Esophagus squamous epithelium (tissue), 5 donors: ENCODE measurements at places on chromosomes 3 and 15. TPM values are rescaled to one million over a fixed set of nuclear protein-coding genes. Genes with fewer than 3 reads are reported as not detected.

- no peak for DNase-seq
These were observed 86.7 kb downstream of the VGLL4 start for GRCh38 chr3:11556851-11557644.

GRCh38 chr3:144777906-144778305 lies 806.3 kb downstream of the DIPK2A start:
- no peak for DNase-seq

DNA sequence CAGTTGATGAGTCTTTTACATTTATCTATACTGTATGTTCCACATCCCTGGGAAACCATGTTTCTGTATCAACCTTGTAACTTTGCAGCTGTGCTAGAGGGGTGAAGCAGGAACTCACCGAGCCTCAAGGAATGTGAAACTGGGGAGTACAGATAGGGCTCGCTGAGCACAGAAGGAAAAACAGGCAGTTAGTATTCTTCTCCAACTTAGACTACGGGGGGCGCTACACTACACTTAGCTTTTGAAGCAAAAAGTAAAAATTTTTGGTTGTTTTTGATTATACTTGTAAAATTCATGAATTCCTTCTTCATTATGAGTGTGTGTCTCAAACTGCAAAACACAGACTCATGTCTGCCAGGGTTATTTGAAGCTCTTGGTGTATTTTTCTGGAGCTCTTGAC lies 132.7 kb upstream of the RGMA start:
- DNase-seq, result no peak

Gene TRAT1
- total RNA-seq, result 0.53 TPM

DNA sequence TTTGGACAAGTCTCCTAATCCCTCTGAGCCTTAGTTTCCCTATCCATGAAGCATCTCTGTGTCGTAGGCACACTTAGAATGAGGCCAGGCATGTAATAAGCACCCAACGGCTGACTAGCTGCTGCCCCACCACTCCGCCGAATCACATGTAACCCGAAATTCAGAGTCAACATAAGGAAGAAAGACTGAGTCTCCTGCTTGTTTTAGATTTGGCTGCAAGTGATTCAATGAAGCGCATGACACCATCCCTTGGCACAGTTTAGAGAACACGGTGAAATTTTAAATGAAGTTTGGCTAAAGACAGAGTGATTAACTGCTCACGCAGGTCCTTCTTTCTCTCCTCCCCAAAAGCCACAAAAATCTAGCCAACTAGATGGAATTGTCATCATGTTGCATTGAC lies 279.2 kb downstream of the TLE3 start:
- DNase-seq, result no peak

GRCh38 chr3:21294768-21295167 lies 456.2 kb downstream of the ZNF385D start:
- no peak for DNase-seq

- no peak for DNase-seq
These were observed 16.4 kb upstream of the BNC1 start for GRCh38 chr15:83300826-83301225.

Gene HYAL1
- total RNA-seq, result 6.1 TPM

- DNase-seq, result no peak
These were observed 202.6 kb downstream of the XXYLT1 start for GRCh38 chr3:195068084-195069080.
